ENCODE measurements at places on chromosomes 2 and 18. TPM values are rescaled to one million over a fixed set of nuclear protein-coding genes. Genes with fewer than 3 reads are reported as not detected.
A peak's percentile ranks its signal among the peaks of the same experiment; 100 is the strongest.

- H3K27ac ChIP-seq: no peak overlapping the region
- H3K4me3 ChIP-seq: no peak overlapping the region
Observed at GRCh38 chr2:70988151-70988550, 6.5 kb downstream of the TEX261 start.

Gene COL4A4
- not detected for total RNA-seq

DNA sequence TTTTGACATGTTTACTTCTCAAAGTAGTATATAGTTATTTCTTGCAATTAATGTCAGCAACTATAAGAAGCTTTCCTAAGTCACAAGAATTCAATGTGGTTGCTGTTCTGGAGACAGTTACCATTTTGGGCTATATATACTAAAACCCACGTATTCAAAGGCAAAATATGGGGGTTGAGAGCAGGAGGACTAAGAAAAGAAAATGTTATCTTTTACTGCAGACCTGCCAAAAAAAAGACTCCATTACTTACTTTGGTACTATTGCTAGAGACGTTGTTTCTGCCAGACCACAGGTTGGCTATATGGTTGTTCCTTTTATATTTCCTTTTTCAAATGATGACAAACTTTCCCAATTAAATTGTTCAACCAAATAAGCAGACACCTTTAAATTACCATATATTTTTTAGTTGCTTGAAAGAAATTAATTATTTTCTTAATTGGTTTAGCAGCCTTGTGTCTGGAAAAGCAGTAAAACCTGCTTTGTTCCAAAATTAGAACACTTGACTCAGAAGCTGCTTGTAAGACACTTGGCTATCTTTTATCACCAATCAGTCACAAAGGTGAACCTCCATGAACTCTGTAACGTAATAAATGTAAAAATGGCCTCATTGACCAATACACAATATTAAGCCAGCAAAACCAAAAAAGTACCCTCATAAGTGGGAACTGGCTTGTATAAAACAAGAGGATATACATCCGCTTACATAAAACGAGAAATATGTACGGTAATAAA lies 8.2 kb upstream of the OSGEPL1 start:
- H3K36me3 ChIP-seq: peaks cover 63% of the 10 kb centered on the region
- no peak for DNase-seq
- H3K4me3 ChIP-seq: no peak overlapping the region
- no peaks in the 10 kb centered on the region for H3K4me1 ChIP-seq

DNA sequence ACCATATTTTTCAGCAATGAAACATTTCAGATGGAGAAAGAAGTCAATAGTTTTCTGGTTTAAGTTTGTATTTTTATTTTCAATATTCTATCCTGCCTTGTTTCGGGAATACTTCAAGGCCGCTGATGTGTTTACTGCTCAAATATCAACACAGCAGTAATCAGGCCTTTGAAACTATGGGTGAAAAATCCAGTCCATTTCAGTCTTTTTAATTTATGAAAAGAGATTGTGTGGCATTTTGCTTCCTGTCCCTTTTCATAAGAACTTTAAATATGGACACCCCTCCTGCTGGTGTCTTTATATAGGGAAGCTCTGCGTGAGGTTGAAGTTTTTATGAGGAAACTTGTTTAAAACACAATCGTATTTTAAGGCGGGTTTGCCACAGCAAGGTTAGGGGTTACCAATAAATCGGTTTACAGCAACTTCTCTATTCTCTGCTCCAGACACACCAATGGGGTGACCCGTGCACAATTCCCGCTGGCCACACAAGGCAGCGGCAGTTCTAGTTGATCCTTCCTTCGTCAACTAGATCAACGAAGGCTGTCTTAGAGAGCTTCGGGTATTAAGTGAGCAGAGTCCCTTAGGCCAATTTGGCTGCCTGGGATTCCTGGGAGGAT lies 1.2 kb upstream of the TANC1 start:
- no peak overlapping the region for H3K4me3 ChIP-seq
- peaks cover 13% of the 10 kb centered on the region for H3K4me1 ChIP-seq
- H3K36me3 ChIP-seq: no peaks in the 10 kb centered on the region
- DNase-seq: no peak
- peaks cover 64% of the 10 kb centered on the region for H3K27me3 ChIP-seq
- H3K27ac ChIP-seq: no peak overlapping the region

Gene FSIP2
- 0.21 TPM for total RNA-seq

Gene C18orf54
- 10.9 TPM for total RNA-seq

DNA sequence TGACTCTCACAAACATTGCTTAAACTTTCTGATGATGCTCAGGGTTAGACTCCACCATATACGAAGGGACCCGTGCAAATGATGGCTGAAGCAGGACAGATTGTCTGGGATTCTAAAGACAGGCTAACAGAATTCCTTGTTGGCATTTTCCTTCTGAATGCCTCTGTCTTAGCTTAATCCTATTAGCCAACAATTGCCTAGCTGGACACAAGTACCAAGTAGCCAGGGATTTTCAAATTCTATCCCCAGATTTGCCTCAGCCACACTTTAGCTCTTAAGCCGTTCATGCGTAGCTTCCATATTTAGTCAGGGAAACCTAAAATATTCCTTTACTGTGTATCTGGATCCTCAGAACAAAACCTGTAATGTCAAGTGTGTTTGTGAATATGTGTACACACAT lies 40.0 kb downstream of the COL4A3 start:
- no peaks in the 10 kb centered on the region for H3K36me3 ChIP-seq
- no peak for DNase-seq
- no peaks in the 10 kb centered on the region for H3K27me3 ChIP-seq
- no peak overlapping the region for H3K4me3 ChIP-seq

- H3K4me1 ChIP-seq: no peaks in the 10 kb centered on the region
- H3K27me3 ChIP-seq: no peaks in the 10 kb centered on the region
- no peaks in the 10 kb centered on the region for H3K36me3 ChIP-seq
- no peak for DNase-seq
- H3K4me3 ChIP-seq: no peak overlapping the region
Observed at GRCh38 chr2:185979546-185980071, 241.0 kb downstream of the FSIP2 start.

DNA sequence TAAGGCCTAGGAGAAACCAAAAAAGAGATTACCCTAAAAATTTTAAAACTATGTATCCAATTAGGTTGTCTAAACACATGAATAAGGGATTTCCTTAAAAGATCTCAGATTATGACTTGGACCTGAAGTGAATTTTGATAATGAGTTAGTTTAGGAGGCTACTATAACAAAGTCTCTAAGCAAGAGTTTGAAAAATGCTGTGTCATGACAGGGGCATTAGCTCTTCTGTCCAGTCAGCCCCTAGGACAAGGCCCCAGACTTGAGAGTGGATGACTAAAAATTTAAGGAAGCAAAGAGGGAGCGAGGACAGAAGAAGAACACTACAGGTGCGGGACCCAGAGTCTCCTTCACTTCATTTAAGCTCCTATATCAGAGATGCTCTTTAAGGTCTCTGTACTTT lies 135.9 kb downstream of the DTNB start:
- H3K27ac ChIP-seq: no peak overlapping the region
- peaks cover 6% of the 10 kb centered on the region for H3K36me3 ChIP-seq
- no peaks in the 10 kb centered on the region for H3K27me3 ChIP-seq
- H3K4me3 ChIP-seq: no peak overlapping the region
- DNase-seq: no peak

GRCh38 chr2:170863087-170863486 lies 46.4 kb downstream of the GAD1 start:
- no peaks in the 10 kb centered on the region for H3K36me3 ChIP-seq
- no peak overlapping the region for H3K27ac ChIP-seq
- H3K4me3 ChIP-seq: no peak overlapping the region
- H3K27me3 ChIP-seq: peaks cover 4% of the 10 kb centered on the region

DNA sequence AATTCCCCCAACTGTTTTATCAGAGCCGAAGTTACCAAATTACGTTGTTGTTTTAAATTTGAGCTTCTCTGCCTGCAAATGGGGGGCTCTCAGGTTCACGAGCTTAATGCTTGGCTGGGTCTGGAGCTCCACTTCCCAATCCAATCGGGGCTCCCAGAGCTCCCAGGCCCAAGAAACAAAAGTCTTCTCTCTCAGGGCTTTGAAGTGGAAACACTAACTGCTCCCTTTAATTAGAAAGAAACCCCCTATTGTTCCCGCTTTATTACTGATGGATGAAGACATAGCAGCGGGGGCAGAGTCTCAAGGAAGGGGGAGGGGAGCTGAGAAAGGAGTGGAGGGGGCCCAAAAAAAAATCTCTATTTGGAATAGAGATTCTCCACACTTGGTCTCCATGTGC lies 15.6 kb upstream of the PKDCC start:
- peaks cover 16% of the 10 kb centered on the region for H3K27me3 ChIP-seq
- H3K4me1 ChIP-seq: no peaks in the 10 kb centered on the region

DNA sequence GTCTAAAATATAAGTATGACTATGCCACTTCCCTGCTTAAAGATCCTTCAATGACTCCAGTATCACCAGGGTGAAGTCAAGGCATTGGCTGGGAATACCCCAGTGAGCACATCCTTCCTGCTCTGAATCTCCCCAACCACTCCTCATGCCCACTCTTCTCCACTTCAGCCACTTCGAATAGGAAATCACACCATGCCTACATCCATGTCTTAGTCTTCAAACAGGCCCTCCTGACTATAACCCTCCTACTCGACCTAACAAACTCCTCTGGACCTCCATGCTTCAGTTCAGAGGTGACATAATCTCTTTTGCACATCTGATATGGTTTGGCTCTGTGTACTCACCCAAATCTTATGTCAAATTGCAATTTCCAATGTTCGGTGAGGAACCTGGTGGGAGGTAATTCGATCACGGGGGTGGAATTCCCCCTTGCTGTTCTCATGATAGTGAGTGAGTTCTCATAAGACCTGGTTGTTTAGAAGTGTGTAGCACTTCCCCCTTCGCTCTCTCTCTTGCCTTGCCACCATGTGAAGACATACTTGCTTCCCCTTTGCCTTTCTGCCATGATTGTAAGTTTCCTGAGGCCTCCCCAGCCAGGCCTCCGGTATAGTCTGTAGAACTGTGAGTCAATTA lies 87.8 kb upstream of the TFCP2L1 start:
- peaks cover 71% of the 10 kb centered on the region for H3K36me3 ChIP-seq

DNA sequence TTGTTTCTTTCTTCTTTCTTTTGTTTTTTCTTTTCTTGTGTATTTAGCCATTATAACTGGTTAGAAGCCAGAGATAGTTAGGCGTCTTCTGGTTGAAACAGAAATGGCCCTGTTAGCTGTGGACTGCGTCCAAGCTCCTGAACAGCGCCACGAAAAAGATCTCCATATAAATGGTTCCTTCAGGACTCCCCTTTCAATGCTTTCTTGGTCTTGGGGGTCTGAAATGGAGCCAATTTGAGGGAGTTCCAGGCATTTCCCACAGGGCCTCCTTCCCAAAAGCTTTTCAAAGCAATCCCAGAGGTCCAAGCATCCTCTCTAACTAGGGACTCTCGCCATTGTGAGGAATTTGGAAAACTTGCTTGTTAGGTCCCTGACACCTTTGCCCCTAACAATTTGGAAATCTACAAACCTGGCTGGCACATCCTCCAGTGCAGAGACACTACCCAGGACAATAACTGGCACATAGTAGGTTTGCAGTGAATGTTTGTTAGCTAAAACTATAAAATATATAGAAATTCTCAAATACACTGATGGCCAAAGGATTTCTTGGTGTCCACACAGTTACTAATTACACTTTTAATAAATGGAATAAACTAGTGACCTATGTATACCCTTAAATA lies 80.1 kb downstream of the MYCN start:
- no peaks in the 10 kb centered on the region for H3K36me3 ChIP-seq
- peaks cover 5% of the 10 kb centered on the region for H3K27me3 ChIP-seq
- no peak overlapping the region for H3K4me3 ChIP-seq
- no peak for DNase-seq

DNA sequence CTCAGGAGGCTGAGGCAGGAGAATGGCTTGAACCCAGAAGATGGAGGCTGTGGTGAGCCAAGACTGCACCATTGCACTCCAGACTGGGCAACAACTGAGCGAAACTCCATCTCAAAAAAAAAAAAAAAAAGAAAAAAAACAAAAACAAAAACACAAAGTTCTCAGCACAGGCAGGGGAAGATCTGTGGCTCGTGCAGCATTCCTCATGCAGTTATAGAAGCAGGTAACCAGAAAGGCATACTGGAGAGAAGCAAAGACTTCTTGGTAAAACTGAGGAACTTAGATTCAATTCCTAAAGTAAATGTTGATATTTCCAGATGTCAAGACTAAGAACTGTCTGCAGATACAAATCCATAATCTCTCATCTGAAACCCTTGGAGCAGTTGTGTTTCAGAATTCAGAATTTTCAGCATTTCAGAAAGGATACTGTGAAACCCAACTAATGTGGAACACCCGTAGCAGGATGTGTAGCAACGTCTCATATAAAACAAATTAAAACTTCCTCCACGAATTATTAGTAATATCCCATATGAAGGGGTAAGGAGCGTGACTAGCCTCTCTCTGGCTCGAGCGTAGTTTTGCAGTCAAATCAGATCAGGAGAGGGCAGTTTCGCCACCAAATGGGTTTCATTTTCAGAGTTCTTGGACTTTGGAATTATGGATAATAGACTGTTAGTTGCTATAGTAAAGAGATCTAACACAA lies 13.2 kb upstream of the SLC25A52 start:
- H3K36me3 ChIP-seq: no peaks in the 10 kb centered on the region
- no peaks in the 10 kb centered on the region for H3K4me1 ChIP-seq
- no peak for DNase-seq
- no peak overlapping the region for H3K4me3 ChIP-seq
- H3K27me3 ChIP-seq: no peaks in the 10 kb centered on the region
- H3K27ac ChIP-seq: no peak overlapping the region

GRCh38 chr2:10221976-10222870 lies 80.5 kb upstream of the HPCAL1 start:
- no peaks in the 10 kb centered on the region for H3K4me1 ChIP-seq
- H3K27me3 ChIP-seq: no peaks in the 10 kb centered on the region
- H3K4me3 ChIP-seq: no peak overlapping the region
- DNase-seq: no peak
- H3K27ac ChIP-seq: no peak overlapping the region
- H3K36me3 ChIP-seq: no peaks in the 10 kb centered on the region

DNA sequence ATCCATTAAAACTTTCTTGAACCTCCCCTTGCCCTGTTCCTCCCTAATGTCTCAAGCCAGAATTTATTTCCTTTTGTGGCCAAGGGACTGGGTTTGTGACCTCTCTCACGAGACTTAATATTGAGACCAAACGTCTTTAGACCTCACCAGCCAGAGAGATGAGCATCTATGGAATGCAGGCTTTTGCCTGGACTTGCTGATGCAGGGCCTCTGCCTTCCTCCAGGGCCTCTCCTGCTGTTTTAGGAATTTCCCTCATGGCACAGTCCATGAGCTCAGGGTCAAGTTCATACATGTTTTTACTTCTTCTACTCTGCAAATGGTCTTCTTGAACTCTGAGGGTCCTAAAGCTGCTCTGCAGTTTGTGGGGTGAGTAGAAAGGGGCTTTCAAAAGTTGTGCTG lies 22.3 kb downstream of the IL1B start:
- no peak overlapping the region for H3K4me3 ChIP-seq
- H3K4me1 ChIP-seq: peaks cover 22% of the 10 kb centered on the region
- H3K27me3 ChIP-seq: no peaks in the 10 kb centered on the region
- H3K36me3 ChIP-seq: peaks cover 4% of the 10 kb centered on the region

GRCh38 chr2:100865816-100866460 lies 46.0 kb downstream of the NPAS2 start:
- H3K27ac ChIP-seq: no peak overlapping the region
- DNase-seq: no peak

Gene ACYP2
- 4.3 TPM for total RNA-seq

- peaks cover 45% of the 10 kb centered on the region for H3K27me3 ChIP-seq
- no peaks in the 10 kb centered on the region for H3K36me3 ChIP-seq
- DNase-seq: peak; percentile 54
- H3K4me3 ChIP-seq: peak overlapping the region; percentile 50
- peaks cover 3% of the 10 kb centered on the region for H3K4me1 ChIP-seq
Observed at GRCh38 chr18:59308248-59308937, 10.1 kb downstream of the CPLX4 start.

- no peak for DNase-seq
- no peaks in the 10 kb centered on the region for H3K4me1 ChIP-seq
- no peaks in the 10 kb centered on the region for H3K36me3 ChIP-seq
- H3K27me3 ChIP-seq: peaks cover 15% of the 10 kb centered on the region
- no peak overlapping the region for H3K4me3 ChIP-seq
Observed at GRCh38 chr2:11703700-11704099, 33.7 kb upstream of the NTSR2 start.
